Stimulated activated CD4-positive, alpha-beta T cell treated with anti-CD3 and anti-CD28 coated beads, Interleukin-4, amount 100 ng/mL, for 4 hours (primary cell): ENCODE measurements at places on chromosomes 7 and 10.

GRCh38 chr7:22278660-22279059 is 78.3 kb downstream of the RAPGEF5 start:
- DNase-seq = no peak

DNA sequence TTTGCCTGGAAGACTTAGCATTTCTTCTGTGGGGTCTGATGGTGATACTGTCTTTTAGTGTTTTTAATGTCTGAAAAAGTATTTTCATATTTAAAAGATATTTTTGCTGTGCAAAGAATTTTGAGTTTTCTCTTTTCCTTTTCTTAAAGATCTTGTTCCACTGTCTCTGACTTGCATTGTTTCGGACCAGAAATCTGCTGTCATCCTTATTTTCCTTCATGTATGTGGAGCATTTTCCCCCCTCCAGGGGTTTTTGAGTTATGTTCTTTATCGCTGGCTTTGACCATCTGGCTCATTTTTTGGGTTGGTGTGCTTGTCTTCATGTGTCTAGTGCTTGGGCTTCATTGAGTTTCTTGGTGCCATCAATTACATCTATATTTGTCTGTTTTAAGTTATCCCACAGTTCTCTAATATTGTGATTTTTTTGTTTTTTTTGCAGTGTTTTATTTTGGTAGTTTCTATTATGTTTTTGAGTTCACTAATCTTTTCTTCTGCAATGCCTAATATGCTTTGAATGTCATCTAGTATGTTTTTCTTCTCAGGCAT is 119.9 kb downstream of the MGMT start:
- no peak for DNase-seq

GRCh38 chr7:27962273-27962672 is 218.3 kb downstream of the JAZF1 start:
- no peak for DNase-seq

DNA sequence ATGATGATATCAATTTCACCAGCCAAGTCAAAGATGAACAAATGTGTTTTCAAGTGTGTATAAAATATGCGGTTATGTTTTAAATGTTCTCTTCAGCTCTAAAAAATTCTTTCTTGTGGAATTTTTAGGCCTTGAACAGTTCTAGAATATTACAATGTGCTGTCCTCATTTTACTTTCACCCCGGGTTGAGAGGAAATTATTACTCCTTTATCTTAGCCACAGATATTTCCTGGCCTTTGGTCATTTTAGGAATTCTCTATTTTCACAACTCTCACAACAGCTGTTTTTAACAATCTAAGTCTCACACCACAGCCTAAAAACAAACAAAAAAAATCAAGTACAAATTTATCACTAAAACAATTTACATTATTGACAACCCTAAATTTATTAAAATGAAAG is 112.2 kb upstream of the HGF start:
- DNase-seq = no peak

GRCh38 chr10:74418285-74418872 is 267.4 kb downstream of the ADK start:
- DNase-seq = no peak

GRCh38 chr7:78265071-78265470 is 466.5 kb downstream of the PHTF2 start:
- no peak for DNase-seq

- DNase-seq = no peak
Observed at GRCh38 chr10:103843045-103843444, 12.3 kb downstream of the SH3PXD2A start.

DNA sequence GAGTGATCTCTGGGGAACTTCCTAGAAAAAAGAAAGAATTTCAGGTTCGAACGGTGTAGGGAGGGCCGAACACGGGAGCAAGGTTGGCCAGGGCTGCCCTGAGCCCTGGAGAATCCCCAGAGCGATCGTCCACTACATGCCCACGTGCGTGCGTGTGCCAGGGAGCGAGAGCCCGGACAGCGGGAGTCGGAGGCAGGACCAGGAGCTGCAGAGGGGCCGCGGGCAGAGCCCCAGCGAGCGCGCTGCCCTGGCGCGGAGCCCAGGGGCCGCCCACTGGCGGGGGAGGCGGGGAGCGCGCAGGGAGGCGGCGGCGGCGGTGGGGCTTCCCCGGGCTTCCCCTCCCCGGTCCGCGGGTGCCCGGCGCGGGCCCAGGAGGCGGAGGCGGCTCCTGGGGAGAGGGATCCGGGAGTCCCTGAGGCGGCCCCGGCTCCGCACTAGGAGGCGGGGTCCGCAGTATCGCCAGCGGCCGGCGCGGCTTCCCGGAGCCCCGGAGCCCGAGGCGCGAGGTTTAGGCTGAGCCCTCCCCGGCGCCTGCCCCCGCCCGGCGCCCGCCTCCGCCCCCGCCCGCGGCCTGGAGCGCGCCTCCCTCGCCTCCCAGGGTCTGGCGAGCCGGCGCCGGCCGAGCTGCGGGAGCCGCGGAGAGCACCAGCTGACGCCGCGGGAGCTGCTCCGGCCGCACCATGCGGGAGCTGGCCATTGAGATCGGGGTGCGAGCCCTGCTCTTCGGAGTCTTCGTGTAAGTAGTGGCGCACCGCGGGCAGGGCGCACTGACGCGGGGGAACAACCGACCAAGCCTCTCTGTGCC is at the start of gene PLPP4:
Gene PLPP4 (plus strand): TSS at position 602 of the 805 bp plus-strand sequence. CDS start 79 bp downstream, at position 681.
- DNase-seq = no peak

- no peak for DNase-seq
Observed at GRCh38 chr7:118057404-118057803, 126.6 kb upstream of the LSM8 start.

DNA sequence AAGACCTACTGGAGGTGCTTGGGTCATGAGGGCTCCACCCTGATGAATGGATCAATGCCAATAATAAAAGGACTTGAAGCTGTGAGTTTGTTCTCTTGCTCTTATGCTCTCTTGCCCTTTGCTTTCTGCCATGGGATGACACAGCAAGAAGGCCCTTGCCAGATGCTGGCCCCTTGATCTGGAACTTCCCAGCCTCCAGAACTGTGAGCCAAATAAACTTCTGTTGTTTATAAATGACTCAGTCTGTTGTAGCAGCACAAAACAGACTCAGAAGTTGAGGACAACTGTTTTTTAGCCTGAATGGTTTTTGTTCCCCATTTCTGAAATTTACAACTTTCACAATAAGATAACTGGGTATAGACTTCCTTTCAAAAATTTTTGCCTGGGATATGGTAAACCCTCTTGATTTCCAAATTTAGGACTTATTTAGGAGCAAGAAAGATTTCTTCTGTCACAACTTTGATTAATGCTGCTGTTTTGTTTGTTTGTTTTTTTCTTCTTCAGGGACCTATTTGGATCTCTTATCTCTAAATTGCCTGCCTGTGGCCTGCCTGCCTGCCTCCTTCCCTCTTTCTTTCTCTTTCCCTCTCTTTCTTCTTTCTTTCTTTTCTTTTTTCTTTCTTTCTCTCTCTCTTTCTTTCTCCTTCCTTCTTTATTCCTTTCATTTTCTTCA is 12.1 kb downstream of the ENTPD1 start:
- DNase-seq = no peak

GRCh38 chr10:1662438-1663025 is 74.8 kb downstream of the ADARB2 start:
- DNase-seq = no peak

- peak; percentile 65 for DNase-seq
Observed at GRCh38 chr7:140924019-140924820, 509 bp downstream of the BRAF start.

DNA sequence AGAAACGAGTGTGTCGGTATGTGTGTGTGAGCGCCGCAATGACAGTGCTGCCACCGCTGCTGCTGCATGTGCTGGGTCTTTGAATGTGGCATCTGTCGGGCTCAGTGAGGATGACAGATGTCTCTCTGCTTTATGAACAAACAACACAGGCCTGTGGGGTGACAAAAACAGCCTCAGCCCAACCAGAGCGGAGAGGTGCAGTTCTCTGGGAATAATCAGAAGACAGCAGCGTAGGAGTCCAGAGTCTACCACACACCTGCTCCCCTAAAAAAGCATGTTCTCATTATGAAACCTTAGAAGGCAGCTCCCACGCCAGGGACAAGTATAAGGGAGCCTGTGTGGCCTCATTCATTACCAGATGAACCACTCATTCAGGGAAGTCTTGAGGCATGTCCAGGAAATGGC is 278.3 kb downstream of the KCNMA1 start:
- DNase-seq = no peak

- DNase-seq = no peak
Observed at GRCh38 chr7:26413007-26413691, 121.5 kb downstream of the SNX10 start.

DNA sequence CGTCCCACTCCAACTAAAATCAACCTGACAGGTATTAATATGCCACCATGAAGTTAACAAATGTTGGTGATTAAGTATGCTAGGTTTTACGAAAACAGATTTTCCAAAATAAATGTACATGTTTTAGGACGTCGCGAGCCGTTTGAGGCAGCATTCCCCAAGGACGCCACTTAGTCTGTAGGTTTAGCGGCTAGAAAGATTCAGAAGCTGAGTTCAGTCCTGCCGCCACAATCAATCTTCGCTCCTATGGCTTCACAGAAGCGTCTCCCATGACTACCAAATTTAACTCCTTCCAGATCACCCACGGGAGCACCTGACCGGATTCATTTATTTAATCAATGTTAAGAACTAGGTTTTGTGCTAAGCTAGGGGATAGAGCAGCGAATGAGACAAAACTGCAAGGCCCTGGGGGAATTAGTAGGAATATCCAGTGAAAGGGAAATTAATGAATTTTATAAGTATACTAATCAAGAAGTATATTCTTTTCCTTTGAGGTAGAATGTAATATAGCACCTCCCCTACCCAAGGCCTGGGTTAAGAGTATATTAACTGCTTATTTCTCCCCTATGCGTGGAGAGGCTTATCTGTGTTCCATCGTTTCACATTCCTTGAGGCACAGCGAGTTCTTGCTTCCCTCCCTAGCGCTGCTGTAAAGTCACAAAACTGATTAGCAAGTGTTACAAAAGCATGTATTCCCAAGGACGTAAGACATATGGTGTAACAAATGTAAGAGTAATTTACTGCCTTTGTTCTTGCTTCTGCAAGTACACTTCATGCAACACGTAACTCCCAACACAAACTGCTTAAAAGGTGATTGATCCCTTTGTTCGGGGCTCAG is 994 bp upstream of the CYP51A1 start:
- peak; percentile 2 for DNase-seq

DNA sequence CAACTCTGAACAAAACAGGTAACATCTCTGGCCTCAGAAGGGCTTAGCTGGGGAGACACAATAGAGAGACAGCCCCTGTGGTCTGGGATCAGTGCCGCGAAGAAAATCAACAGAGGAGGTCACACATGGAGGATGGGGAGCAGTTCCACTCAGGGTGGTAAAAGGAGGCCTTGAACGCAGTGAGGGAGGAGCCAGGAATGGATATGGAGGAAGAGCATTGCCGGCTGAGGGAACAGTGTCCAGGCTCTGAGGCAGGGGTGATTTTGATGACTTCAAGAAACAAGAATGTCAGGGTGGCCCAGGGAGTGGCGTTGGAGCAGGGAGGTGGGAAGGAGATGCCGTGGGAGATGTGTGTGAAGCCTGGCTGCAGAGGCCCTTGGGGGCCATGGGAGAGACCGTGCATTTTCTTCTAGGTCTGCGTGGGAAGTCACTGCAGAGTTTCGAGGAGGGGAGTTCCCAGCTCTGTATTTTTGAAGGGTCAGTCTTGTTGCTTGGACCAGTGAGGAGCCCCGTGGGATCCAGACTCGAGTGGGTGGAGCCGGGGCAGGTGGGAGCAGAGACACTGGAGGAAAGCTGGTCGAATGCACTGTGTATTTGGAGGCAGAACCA is 35.7 kb upstream of the SH2D4B start:
- no peak for DNase-seq

DNA sequence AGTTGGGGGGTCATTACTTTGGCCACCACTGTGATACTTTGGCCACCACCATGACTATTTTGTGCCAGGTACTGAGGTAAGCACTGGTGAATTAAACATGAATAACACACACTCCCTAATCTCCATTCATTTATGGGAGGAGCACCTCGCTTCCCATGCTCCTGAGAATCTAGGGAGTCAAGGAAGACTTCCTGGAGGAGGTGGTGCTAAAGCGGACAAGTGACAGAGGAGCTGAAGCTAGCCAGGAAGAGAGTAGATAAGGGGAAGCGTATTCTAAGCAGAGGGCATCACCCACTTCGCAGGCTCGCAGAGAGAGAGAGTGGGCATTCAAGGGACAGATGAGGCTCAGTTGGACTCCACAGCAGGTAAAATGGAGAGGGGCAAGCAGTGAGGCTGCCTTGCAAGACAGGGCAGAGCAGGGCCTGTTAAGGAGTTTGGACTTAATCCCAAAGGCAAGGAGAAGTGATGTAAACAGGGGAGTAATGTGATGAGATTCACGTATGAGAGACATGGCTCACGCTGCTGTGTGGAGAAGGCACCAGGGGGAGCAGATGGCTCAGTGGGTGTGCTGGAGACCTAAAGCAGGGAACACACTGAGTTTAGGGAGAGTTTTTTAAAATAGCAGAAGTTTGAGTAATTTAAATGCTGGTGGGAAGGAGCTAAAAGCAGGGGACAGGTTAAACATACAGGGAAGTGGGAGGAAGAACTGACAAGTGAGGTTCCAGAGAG is 21.3 kb upstream of the TMEM248 start:
- DNase-seq = no peak

DNA sequence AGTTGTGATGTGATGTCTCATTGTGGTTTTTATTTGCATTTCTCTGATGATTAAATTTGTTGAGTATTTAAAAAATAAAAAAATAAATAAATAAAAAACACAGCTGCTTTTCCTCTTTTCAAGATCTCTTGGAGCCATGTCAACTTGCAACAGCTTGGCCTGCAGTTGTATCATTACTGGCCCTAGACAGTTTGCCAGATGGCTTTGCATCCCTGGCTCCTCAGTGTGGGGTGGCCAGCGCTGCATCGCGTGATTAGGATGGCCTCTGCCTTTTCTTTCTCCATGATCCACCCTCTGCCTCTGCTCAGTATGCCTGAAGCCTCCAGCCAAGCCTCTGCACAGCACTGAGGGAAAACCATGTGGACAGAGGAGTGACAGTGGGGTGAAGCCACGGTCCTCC is 96.8 kb downstream of the PPP1R3C start:
- DNase-seq = no peak

- no peak for DNase-seq
Observed at GRCh38 chr7:87413029-87413428, 62.5 kb downstream of the ABCB4 start.
